Foreskin keratinocyte (primary cell): ENCODE measurements at places on chromosomes 13 and 19. TPM values are rescaled to one million over a fixed set of nuclear protein-coding genes. Genes with fewer than 3 reads are reported as not detected.
A peak's percentile ranks its signal among the peaks of the same experiment; 100 is the strongest.

ZNF615 gene
- 5.4 and 5.6 TPM in 2 replicates for total RNA-seq

MATK gene
- not detected in 2 replicates for total RNA-seq

TEX26 gene
- not detected in 2 replicates for total RNA-seq

SPART gene
- total RNA-seq: 42.4 and 45.3 TPM in 2 replicates

GFY gene
- total RNA-seq: not detected in 2 replicates

ERCC5 gene
- total RNA-seq: 65.3 and 65.4 TPM in 2 replicates

NOVA2 gene
- total RNA-seq: not detected in 2 replicates

- no peak for DNase-seq
These were observed 1.9 kb downstream of the SIGLEC5 start for GRCh38 chr19:51628153-51628939.

DNA sequence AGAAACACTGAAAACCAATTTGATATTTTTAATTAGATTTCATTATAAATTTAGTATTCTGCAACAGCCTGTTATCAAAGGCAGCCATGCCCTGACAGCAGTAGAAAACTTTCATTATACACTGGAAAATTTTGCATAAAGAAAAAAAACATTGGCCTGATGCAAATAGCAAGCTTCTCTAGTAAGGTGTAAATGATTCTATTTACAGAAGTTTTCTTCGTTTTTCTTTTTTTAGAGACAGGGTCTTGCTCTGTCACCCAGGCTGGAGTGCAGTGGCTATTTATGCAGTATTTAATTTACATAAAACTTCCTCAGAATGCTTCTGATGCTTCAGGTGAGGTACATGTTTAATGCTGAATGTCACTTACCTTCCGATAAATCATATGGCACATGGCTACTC, 67.0 kb downstream of the ABCC4 start:
- no peak for DNase-seq

DNA sequence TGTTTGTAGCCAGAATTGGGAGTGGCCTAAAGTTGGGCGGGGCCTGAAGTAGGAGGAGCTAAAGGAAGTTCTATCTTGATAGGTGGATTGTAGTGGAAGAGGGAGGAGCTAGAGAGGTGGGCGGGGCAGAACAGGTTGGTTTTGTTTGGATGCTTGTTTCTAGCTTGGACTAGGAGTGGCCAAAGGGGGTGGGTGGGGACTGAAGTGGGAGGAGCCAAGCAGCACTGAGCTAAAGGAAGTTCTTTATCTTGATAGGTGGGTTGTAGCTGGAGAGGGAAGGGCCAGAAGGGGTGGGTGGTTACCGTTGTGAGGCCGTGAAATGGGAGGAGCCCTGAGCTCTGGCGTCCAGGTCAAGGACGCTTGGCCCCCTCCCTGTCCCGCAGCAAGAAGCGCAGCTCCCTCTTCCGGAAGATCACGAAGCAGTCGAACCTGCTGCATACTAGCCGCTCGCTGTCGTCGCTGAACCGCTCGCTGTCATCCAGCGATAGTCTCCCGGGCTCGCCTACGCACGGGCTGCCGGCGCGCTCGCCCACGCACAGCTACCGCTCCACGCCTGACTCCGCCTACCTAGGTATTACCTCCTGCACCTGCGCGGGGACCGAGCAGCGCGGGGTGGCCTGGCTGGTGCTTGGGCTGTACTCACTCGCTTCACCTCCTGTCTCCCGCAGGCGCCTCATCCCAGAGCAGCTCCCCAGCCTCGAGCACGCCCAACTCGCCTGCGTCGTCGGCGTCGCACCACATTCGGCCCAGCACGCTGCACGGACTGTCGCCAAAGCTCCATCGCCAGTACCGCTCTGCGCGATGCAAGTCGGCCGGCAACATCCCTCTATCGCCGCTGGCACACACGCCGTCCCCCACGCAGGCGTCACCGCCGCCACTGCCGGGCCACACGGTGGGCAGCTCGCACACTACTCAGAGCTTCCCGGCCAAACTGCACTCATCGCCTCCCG, 8.0 kb downstream of the DNASE2 start:
- DNase-seq: peak; percentile 54

DNA sequence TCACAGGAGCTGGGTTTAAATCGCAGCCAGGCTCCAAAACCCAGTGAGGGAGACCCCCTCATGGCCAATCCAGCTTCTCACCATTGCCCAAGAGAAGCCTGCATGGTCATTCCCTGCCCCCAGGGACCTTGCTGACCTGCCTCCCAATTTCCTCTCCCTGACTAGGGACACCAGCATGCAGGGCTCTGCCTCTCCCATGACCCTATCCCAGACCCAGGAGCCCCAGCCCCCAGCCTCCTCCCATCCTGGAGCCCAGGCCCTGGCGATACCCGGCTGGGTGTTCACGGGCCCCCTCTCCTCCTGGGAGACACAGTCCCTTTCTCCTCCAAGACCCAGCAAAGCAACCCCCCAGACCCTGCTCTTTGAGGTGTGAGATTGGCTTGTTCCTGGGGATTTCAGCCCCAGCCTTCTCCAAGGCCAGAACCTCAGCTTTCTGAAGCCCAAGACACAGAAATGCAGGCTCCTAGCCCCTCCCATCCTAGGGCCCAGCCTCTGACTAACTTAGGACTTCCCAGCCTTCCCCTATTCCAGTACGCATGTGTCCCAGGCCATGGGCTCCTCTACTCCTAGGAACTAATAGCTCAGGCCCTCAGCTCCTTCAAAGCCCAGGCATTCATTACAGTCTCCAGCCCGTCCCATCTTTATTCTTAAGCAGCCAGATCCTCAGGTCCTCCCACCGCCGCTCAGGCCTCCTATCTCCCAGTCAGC, 1.1 kb downstream of the GYS1 start:
- DNase-seq: peak; percentile 66

DNA sequence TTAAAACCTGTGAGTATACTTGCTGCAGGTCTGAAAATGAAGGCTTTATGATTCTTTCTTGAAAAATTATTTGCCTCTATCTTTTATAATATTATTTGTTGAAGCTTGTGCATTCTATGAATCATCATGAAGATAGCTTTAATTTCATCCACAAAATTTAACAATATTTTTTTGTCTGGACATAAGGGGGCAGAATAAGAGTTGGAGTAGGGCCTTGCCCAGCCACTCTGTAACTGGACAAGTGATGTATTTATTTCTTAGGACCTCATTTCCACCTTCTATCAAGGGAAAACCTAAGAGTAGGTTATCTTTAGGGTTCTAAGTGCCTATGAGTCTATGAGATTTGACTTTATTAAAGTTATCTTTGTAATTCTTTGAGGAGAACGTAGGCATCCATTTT, 49.9 kb downstream of the N4BP2L1 start:
- DNase-seq: no peak

- no peak for DNase-seq
These were observed 1287.1 kb downstream of the PCDH9 start for GRCh38 chr13:65943024-65943423.

GRCh38 chr19:15897026-15897737, 692 bp downstream of the CYP4F2 start:
- DNase-seq: no peak

DNA sequence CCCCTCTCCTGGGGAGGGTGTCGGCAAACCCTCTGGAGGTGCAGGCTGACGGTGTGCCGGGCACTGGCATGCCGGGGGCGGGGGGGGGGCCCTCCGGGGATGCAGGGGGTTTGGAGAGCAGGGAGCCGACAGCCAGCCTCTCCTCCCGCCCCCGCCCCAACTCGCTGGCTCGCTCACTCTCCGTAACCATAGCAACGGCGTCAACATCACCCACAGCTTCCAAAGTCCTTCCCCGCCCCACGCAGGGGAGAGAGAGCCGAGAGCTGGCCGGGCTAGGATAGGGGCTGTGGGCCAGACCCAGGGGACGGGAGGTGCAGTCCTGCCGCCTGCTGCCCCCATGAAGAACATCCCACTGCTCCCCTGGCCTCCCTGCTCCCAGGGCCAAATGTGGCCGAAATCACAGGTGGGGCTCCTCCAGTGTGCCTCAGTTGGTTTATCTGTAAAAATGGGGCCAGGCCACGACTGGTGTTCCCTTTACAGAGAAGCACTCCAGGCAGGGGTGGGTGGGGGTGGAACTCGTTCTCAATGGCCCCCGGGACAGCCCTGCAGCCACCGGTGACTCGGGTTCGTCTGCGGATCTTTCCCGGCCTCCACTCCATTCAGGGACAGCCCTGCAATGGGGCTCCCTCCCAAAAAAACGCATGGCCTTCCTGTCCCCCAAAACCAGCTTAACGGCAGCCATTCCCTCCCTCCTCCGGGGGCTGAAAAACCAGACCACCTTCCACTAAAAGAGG, 3.2 kb downstream of the KLF16 start:
- DNase-seq: no peak

- no peak for DNase-seq
These were observed 29.0 kb upstream of the NBEA start for GRCh38 chr13:34913040-34913439.

- no peak for DNase-seq
These were observed 118.8 kb downstream of the EFNB2 start for GRCh38 chr13:106416645-106417044.

GRCh38 chr19:58521651-58522050, 2.0 kb upstream of the ZBTB45 start:
- no peak for DNase-seq

- no peak for DNase-seq
These were observed 24.3 kb upstream of the CPB2 start for GRCh38 chr13:46129124-46129523.

- peak; percentile 47 for DNase-seq
These were observed 586 bp downstream of the LIG1 start for GRCh38 chr19:48169578-48169938.

DNA sequence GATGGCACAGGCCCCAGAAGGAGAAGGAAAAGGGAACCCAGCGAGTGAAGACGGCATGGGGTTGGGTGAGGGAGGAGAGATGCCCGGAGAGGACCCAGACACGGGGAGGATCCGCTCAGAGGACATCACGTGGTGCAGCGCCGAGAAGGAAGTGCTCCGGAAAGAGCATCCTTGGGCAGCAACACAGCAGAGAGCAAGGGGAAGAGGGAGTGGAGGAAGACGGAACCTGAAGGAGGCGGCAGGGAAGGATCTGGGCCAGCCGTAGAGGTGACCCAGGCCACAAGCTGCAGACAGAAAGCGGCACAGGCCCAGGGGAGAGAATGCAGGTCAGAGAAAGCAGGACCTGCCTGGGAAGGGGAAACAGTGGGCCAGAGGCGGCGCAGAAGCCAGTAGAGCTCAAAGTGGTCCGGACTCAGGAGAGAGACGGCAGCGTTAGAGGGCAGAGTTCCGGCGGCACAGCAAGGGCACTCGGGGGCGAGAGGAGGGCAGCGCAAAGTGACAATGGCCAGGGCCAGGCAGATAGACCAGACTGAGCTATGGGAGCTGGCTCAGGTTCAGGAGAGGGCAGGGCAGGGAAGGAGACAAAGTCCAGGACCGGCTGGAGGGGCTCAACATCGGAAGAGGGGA, 1.1 kb downstream of the PPP1R12C start:
- peak; percentile 29 for DNase-seq

- no peak for DNase-seq
These were observed 40.9 kb downstream of the RAB20 start for GRCh38 chr13:110520431-110521295.

GRCh38 chr19:29521291-29522075, 4.3 kb upstream of the VSTM2B start:
- DNase-seq: no peak

- peak; percentile 7 for DNase-seq
These were observed 502 bp downstream of the NECTIN2 start for GRCh38 chr19:44846455-44847143.

DNA sequence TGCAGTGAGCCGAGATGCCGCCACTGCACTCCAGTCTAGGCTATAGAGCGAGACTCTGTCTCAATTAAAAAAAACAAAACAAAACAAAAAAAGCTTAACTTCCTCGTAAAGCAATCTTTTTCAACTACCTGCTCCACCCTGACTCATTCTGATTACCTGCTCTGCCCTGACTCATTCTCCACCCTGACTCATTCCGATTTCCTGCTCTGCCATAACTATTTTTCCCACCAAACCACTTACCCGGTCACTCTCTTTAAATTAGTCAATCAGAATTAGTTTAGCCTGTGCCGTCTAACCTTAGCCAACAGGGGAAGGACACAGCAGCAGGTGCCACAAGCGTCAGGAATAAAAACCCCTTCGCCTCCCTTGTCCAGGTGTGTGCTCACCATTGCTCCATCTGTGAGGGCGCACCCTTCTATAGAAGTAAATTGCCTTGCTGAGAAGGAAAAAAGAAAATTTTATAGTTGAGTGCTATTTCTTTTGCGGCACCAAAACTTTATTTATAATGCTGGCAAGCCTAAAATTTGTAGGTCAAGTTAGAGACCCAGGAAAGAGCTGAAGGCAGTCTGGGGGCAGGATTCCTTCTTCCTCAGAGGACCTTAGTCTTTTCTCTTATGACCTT, 1.7 kb upstream of the IFT88 start:
- DNase-seq: peak; percentile 32

DNA sequence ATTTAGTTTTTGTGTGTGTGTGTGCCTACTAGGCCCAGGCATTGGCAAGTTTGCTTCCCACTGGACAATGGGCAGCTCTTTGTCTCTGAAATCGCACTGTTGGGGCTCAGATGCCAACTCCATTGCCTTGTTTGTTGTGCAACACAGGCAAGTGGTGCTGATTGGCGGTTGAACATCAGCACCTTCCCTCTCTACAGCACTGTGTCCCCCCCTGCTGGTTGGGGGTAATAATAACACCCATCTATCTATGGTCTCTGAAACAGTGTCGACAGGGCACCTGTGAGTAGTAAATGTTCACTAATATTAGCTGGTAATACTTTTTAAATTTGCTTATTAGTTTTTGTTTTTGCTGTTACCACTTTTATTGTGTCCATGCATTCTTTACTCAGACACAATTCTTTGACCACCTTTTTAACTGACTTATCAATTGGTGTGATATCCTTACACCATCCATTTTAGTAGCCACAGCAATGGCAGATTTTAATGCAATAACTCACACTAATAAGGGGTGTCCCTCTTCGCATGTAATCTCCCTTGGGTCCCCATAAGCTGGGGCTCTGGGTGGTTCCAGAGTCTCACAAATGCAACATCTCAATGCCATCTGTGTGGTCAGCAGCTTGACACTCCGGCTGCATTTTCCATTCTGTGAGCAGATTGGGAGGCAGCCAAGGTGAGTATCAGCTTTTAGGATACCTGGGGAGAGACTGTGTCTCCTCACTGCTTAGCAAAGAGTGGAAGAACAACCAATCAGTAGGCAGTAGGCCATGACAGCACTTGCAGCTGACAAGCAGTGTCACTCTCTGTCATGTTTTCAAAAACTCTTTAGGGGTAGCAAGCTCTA, 47.7 kb upstream of the UQCRFS1 start:
- no peak for DNase-seq

GRCh38 chr13:30831515-30831914, 74.6 kb upstream of the MEDAG start:
- no peak for DNase-seq

- DNase-seq: no peak
These were observed 29.3 kb downstream of the WDFY2 start for GRCh38 chr13:51613535-51613934.
